ENCODE measurements at places on chromosomes 6 and 20.

- peaks cover 2% of the 10 kb centered on the region for H3K27me3 ChIP-seq
- H3K36me3 ChIP-seq = no peaks in the 10 kb centered on the region
- no peak overlapping the region for H3K4me3 ChIP-seq
- no peaks in the 10 kb centered on the region for H3K4me1 ChIP-seq
- H3K27ac ChIP-seq = no peak overlapping the region
Measured at GRCh38 chr20:10789386-10789785, 115.6 kb upstream of the JAG1 start.

DNA sequence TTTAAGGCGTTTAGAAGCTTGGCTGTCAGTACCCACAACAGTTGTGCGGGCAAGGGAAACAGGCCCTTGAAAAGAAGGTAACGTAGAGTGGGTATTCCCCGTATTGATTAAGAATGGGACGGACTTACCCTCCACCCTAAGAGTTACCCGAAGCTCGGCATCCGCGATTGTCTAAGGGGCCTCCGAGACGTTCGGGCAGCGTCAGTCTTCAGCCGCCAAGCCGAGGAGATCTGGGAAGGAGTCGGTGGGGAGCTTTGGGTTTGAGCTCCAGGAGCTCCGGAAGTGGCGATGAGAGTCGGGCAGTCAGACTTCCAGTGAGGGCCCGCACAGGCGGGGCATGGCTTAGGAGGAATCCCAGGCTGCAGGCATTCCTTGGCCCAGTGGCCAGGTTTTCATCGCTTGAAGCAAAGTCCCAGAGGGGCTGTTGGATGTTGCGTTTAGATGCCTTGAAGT, 748.2 kb upstream of the ADGRB3 start:
- H3K27ac ChIP-seq = no peak overlapping the region
- H3K27me3 ChIP-seq = no peaks in the 10 kb centered on the region
- DNase-seq = no peak
- no peak overlapping the region for H3K4me3 ChIP-seq
- no peaks in the 10 kb centered on the region for H3K36me3 ChIP-seq
- H3K4me1 ChIP-seq = no peaks in the 10 kb centered on the region

DNA sequence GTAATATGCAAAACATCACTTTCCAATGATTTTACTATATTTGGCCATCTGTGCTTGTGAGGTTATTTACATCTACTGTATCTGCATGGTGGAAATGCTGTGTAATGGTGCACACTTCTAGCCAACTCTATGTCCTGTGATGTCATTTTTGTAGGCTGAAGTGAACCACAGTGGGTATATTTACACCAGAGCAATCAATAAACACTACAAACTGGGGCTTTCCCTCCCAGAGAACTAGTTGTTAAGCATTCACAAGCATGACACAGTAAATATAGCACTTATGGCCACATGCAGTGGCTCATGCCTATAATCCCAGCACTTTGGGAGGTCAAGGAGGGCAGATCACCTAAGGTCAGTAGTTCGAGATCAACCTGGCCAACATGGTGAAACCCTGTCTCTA, 4.9 kb downstream of the SLC22A2 start:
- no peak overlapping the region for H3K4me3 ChIP-seq
- peaks cover 21% of the 10 kb centered on the region for H3K27me3 ChIP-seq
- peaks cover 3% of the 10 kb centered on the region for H3K4me1 ChIP-seq
- no peaks in the 10 kb centered on the region for H3K36me3 ChIP-seq
- no peak overlapping the region for H3K27ac ChIP-seq

GRCh38 chr6:53702316-53702715, 36.8 kb upstream of the KLHL31 start:
- H3K36me3 ChIP-seq = no peaks in the 10 kb centered on the region
- H3K27ac ChIP-seq = no peak overlapping the region
- peaks cover 8% of the 10 kb centered on the region for H3K4me1 ChIP-seq
- H3K27me3 ChIP-seq = no peaks in the 10 kb centered on the region
- no peak for DNase-seq

GRCh38 chr6:166005944-166006899, 161.4 kb downstream of the TBXT start:
- no peaks in the 10 kb centered on the region for H3K36me3 ChIP-seq
- H3K27me3 ChIP-seq = peaks cover 69% of the 10 kb centered on the region
- H3K4me1 ChIP-seq = peaks cover 7% of the 10 kb centered on the region
- no peak overlapping the region for H3K4me3 ChIP-seq
- no peak overlapping the region for H3K27ac ChIP-seq

GRCh38 chr6:152135755-152136448, 328.4 kb downstream of the ESR1 start:
- peaks cover 15% of the 10 kb centered on the region for H3K36me3 ChIP-seq
- H3K27ac ChIP-seq = no peak overlapping the region
- no peak for DNase-seq
- no peaks in the 10 kb centered on the region for H3K4me1 ChIP-seq
- H3K27me3 ChIP-seq = no peaks in the 10 kb centered on the region

DNA sequence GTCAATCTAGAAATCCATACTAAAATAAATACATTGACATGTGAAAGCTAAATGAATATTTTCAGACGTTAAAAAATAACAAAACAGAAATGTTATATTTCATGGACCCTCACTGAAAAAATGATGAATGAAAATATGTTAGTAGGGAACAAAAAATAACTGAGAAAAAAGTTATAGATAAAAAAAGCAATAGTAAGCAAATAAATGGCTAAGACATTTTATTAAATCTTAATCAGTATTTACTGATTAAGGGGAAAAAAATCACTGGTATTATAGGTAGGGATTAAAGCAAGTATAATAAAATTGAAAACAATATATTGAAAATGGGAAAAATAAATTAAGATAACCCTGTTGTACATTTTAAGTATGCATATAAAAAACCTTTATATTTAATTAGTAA, 468.1 kb upstream of the MANEA start:
- H3K4me1 ChIP-seq = no peaks in the 10 kb centered on the region
- H3K27me3 ChIP-seq = no peaks in the 10 kb centered on the region
- DNase-seq = no peak
- no peak overlapping the region for H3K27ac ChIP-seq
- H3K36me3 ChIP-seq = no peaks in the 10 kb centered on the region

- DNase-seq = no peak
- peak overlapping the region; percentile 76 for H3K27ac ChIP-seq
- no peaks in the 10 kb centered on the region for H3K27me3 ChIP-seq
- H3K4me1 ChIP-seq = peaks cover 50% of the 10 kb centered on the region
Measured at GRCh38 chr20:31538326-31538725, 24.1 kb downstream of the HM13 start.

GRCh38 chr20:44747166-44748004, 1.7 kb downstream of the KCNK15 start:
- peaks cover 16% of the 10 kb centered on the region for H3K4me1 ChIP-seq
- H3K27me3 ChIP-seq = peaks cover 33% of the 10 kb centered on the region
- H3K36me3 ChIP-seq = no peaks in the 10 kb centered on the region

GRCh38 chr6:4397307-4397706, 261.9 kb upstream of the ECI2 start:
- no peaks in the 10 kb centered on the region for H3K4me1 ChIP-seq
- H3K4me3 ChIP-seq = no peak overlapping the region
- H3K27me3 ChIP-seq = peaks cover 12% of the 10 kb centered on the region
- DNase-seq = no peak
- H3K27ac ChIP-seq = no peak overlapping the region

- DNase-seq = no peak
- no peak overlapping the region for H3K27ac ChIP-seq
- H3K27me3 ChIP-seq = no peaks in the 10 kb centered on the region
- H3K4me1 ChIP-seq = no peaks in the 10 kb centered on the region
- H3K36me3 ChIP-seq = peaks cover 56% of the 10 kb centered on the region
- H3K4me3 ChIP-seq = no peak overlapping the region
Measured at GRCh38 chr6:21053612-21054011, 519.4 kb downstream of the CDKAL1 start.

- DNase-seq = no peak
- H3K36me3 ChIP-seq = no peaks in the 10 kb centered on the region
- no peak overlapping the region for H3K4me3 ChIP-seq
- H3K27me3 ChIP-seq = no peaks in the 10 kb centered on the region
- H3K4me1 ChIP-seq = no peaks in the 10 kb centered on the region
Measured at GRCh38 chr6:80502871-80503270, 396.4 kb downstream of the BCKDHB start.

DNA sequence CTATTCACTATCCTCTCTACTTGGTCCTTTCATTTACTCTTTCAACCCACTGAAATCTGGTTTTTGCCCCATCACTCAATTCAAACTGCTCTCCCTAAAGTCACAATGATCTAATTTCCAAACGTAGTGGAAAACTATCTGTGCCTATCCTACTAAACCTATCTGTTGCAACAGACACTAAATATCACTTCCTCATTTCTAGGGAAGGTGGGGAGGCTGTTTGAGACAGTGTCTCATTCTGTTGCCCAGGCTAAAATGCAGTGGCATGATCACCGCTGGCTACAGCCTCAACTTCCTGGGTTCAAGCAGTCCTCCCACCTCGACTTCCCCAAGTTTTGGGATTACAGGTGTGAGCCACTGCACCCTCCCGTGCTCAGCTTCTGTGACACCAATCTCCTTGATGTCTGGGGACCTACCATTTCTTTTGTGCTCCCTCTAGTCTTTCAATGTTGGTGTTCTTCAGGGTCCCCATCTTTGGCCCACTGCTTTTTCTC, 8.8 kb downstream of the RANBP9 start:
- H3K27me3 ChIP-seq = no peaks in the 10 kb centered on the region
- peaks cover 12% of the 10 kb centered on the region for H3K36me3 ChIP-seq
- DNase-seq = no peak
- H3K4me1 ChIP-seq = peaks cover 26% of the 10 kb centered on the region
- H3K27ac ChIP-seq = no peak overlapping the region

DNA sequence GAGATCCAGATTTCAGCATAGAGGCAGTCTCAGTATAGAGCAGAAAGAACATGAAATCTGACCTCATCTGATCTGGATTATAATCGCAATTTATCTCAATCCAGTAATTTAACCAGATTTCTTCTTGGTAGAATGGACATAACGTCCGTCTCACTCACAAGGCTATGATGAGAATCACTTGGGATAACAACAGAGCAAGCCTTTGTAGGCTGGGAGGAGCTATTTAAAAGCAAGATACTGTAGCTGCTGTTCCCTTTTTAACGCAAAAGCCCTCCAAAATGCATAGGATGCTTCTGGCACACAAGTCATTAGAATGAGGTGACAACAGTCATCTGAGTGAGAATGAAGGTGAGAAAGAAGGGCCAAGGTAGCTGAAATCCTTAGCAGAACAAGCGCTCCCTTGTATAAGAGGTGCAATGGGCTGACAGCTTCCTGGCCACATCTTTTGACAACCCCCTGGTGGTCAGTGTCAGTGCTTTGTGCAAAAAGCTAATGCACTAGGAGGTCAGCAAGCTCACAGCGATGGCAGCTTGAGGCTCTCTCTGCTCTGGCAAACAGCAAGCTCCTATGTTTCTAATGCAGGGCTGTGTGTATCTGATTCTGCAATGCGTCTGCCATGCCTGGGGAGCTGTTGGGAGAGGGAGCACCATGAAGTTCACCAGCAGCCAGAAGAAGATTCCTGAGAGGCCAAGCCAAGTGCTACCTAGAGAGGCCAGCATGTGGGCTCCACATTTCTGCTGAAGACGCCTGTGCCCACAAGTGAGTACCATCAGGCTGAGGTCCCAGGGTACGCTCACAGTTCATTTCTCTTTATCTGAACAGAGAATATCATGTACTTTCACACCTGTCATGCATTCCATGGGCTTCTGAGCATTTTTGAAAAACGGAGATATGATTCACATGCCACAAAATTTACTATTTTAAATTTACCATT, 16.2 kb downstream of the METTL24 start:
- DNase-seq = no peak
- no peaks in the 10 kb centered on the region for H3K27me3 ChIP-seq
- no peak overlapping the region for H3K4me3 ChIP-seq
- H3K36me3 ChIP-seq = no peaks in the 10 kb centered on the region

GRCh38 chr6:105978974-105979373, 107.2 kb upstream of the PRDM1 start:
- H3K27ac ChIP-seq = no peak overlapping the region
- H3K4me1 ChIP-seq = peaks cover 24% of the 10 kb centered on the region
- no peak for DNase-seq
- H3K36me3 ChIP-seq = peaks cover 6% of the 10 kb centered on the region
- H3K4me3 ChIP-seq = no peak overlapping the region
- H3K27me3 ChIP-seq = peaks cover 43% of the 10 kb centered on the region

DNA sequence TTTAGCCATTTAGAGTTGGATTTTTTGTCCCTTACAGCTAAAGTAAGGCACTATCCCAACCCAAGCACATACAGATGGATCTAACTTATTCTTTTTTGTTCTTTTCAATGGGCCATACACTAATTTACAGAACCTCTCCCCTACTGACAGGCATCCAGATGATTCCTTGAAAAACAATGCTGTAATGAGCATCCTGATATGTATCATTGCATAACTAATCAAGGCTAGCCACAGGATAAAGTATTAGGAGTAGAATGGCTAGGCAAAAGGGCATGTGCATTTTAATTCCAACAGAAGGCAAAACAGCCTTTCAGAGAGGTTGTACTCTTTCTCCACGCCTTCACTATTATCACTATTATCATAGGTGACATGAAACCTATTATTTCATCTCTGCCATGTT, 54.1 kb downstream of the ELOVL5 start:
- H3K36me3 ChIP-seq = peaks cover 26% of the 10 kb centered on the region
- H3K27ac ChIP-seq = no peak overlapping the region
- peaks cover 72% of the 10 kb centered on the region for H3K4me1 ChIP-seq
- no peaks in the 10 kb centered on the region for H3K27me3 ChIP-seq
- no peak for DNase-seq

- peak overlapping the region; percentile 24 for H3K4me3 ChIP-seq
- DNase-seq = peak; percentile 32
- peaks cover 36% of the 10 kb centered on the region for H3K4me1 ChIP-seq
- peaks cover 3% of the 10 kb centered on the region for H3K36me3 ChIP-seq
Measured at GRCh38 chr20:21251278-21251677, 51.9 kb upstream of the XRN2 start.

DNA sequence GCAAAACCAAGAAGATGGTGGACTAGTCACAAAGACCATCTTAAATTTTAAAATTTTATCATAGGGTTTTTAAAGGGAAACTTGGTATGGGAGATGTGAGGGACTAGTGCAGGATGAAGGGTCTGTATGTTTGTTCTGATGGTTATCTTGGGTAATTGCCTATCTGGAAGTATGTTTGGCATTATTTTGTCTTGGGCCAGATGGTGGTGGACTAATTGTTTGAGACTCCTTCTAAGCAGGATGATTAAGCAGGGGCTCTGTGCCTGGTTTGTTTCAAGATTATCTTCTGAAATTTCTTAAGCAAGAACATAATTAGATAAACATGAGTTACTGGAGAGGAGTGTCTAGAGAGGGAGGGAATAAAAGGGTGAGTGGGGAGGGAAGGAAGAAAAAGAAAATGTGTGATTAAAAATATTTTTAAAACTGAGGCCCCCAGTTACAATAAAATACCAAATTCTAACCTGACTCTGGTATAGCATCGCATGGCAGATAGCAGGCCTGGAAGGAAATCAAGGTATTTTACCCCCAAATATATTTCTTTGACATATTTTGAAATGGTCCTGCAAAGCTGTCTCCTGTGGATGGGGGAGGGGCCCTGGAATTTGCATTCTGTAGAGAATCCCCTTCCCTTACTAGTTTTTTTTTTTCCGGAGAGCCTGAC, 49.9 kb upstream of the FAM184A start:
- H3K36me3 ChIP-seq = no peaks in the 10 kb centered on the region
- H3K27me3 ChIP-seq = no peaks in the 10 kb centered on the region
- no peak overlapping the region for H3K27ac ChIP-seq
- H3K4me3 ChIP-seq = no peak overlapping the region

- no peaks in the 10 kb centered on the region for H3K27me3 ChIP-seq
- H3K27ac ChIP-seq = no peak overlapping the region
- peaks cover 74% of the 10 kb centered on the region for H3K4me1 ChIP-seq
Measured at GRCh38 chr6:137216875-137217553, 2.2 kb downstream of the IFNGR1 start.
